ENCODE measurements at places on chromosomes 6 and 20.

- DNase-seq = no peak
These were observed 2.8 kb downstream of the SLC12A5 start for GRCh38 chr20:46031701-46032254.

DNA sequence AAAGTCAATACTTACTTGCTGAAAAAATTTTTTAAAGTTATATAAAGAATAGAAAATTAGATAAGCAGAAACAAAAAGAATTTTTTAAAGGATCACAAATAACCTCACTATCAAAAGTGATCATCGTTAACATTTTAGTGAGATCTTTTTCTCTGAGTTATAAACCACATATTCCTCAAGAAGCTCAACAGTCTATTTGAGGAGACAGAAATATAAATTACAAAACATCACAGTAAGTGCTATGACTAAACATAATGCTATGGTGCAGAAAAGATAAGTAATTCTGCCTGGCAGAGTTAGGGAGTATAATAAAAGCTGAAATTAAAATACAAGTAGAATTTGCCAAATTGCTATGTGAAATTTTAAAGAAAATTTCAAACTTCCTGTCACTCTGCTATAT is 226.7 kb downstream of the LMBRD1 start:
- no peak for DNase-seq

DNA sequence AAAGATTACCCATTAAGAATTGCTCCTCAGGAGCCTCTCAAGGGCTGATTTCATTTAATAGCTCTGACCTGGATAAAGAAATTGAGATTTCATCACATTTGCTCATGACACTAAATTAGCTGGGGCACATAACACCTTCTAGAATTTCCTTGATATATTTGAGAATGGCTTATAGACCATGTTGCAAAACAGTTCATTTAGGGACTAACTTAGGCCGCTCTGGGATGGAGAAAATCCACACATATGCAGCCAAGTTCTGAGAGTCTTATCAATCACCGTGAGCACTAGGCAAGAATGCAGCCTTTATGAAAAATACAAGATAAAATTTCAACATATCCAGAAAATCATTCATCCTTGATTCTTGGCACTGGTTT is 91.0 kb upstream of the MCHR2 start:
- no peak for DNase-seq

GRCh38 chr6:158207422-158207788 is 39.3 kb downstream of the GTF2H5 start:
- no peak for DNase-seq

DNA sequence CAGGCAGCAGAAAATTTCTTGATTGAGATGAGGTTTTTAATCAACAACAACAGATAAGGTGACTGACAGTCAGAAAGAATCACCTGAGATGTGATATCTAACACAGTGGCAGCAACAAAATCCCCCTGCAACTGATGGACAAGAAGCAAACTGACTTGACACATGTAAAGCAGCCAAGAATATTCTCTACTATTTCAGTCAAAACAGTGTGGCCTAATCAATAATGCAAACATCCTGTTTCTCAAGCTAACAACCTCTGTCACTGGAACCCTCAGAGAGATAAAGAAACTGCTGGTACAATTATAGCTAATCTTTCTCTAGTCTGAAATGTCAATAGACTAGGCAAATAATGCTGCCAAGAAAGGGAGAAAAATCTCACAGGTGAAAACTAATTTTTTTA is 4.6 kb upstream of the CGA start:
- DNase-seq = no peak

DNA sequence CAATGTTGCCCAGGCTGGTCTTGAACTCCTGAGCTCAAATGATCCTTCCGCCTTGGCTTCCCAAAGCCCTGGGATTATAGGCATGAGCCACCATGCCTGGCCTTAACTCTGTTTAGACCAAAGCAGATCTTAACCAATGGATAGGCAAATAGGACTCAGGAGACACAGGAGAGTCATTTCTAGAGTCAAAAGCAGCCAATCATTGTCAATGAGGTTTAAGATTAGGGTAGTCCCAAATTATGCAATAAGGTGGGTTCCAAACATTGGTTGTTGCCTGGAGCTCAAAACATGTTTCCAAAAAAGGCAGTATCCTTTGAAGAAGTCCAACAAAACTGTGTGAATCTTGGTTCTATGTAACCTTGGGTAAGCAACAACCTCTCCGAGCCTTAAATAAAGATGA is 95.7 kb upstream of the JARID2 start:
- no peak for DNase-seq

- no peak for DNase-seq
These were observed 222.0 kb upstream of the SYNCRIP start for GRCh38 chr6:85864453-85865401.

DNA sequence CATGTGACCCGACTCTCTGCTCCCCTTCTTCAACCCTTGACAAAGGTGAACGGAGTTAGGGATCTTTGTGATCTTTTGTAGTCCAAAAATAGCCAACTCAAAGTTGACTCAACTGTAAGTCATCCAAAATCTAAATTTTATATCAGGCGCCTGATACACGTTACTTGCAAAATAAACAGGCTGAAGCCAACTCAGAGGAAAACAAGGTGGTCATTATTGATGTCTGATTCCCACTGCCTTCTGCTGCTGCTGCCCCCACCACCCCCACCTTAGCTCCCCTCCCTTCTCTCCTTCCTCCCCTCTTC is 13.2 kb upstream of the RNF8 start:
- DNase-seq = no peak

DNA sequence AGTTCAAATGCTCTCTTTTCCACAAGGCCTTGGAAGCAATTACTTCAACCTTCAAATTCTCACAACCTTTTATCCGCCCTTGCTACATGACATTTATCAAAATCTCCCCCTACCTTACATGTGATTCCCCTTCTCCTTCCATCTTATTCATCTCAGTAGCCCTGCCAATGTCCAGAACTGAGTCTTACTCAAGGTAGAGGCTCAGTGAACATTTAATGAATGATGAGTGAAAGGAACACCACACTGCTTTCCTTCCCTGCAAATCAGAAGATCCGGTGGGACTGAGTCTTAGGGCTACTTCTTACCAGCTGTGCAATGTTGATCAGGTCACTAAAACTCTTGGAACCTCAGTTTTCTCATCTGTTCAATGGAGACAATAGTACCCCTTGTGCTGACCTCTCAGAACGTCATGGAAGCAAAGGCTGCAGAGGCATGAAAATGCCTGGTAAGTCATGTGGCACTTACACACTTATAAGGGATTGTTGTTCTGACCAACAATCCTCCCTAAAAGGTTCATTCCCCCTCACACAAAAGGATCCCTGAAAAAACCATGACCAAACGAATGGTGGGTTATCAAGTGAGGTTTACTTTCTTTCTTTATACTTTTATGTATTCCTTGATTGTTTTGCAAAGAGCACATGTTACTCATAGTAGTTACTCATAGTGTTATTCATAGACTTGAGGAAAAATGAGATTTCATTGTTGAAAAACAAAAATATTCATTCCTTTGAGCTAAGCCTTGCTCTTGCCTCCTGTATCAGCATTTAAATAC is 6.5 kb downstream of the MDGA1 start:
- DNase-seq = no peak

GRCh38 chr6:11392778-11393507 is 144.6 kb upstream of the TMEM170B start:
- DNase-seq = no peak

DNA sequence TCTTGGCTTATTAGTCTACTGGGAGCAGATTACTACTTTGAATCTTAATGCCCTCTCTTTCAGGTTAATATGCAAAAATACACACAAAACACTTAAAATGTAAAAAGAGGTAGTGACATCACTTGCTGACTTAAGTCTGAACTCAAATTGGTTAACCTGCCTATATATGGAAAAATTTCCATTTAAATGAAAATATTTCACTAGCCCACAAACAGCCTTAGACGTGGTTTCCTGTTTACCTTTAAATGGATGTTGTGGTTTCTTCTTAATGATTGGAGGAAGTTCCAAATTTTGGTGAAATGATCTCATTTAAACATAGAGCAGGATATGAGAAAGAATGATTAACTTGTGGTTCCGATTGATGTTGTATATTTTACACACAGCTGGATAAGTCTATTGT is 553.7 kb downstream of the CD109 start:
- DNase-seq = no peak

GRCh38 chr20:32969356-32970114 is 34.7 kb downstream of the SUN5 start:
- DNase-seq = no peak

- no peak for DNase-seq
These were observed 321.2 kb upstream of the ADGRB3 start for GRCh38 chr6:68313911-68314310.

GRCh38 chr6:33203443-33204164 is 851 bp upstream of the HSD17B8 start:
- no peak for DNase-seq

DNA sequence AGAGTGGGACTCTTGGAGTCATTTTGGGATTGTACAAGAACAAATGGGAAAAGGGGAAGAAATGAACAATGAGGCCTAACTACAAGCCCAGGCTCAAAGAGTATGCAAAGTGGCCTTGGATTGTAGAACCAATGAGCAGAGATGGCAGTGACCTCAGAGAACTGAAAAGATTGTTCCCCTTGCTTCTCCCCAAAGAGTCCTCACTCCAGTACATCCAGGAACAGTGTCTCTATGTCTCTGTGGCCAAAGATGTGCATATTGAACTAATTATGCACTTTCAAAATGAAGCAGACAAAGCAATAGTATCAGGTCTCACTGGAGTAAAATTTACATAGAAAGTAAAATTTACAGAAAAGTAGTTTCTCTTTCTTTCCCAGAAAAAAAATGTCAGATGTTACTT is 81.0 kb downstream of the SMLR1 start:
- DNase-seq = no peak

DNA sequence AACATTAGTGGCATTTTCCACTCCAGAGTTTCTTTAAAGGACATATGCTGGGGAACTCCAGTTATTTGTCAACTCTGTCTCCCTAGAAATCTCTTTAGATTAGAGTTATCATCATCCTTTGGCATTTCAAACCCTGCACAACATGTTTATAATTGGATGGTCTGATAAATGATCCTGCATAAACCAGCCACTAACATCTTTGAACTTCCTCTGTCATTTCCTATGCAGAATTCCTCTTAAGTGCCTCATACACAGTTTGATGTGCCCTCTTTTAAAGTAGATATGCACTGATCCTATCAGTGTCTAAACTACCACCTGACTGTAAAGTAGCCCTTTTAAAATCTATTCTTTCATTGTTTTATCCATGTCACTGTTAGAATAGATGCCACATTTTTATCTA is 306.3 kb upstream of the IRAK1BP1 start:
- DNase-seq = no peak

GRCh38 chr6:45493761-45494160 is 116.0 kb upstream of the SUPT3H start:
- no peak for DNase-seq

GRCh38 chr20:50020288-50020687 is 37.5 kb downstream of the SNAI1 start:
- DNase-seq = no peak

- DNase-seq = no peak
These were observed 21.2 kb upstream of the PYGB start for GRCh38 chr20:25226433-25227316.

DNA sequence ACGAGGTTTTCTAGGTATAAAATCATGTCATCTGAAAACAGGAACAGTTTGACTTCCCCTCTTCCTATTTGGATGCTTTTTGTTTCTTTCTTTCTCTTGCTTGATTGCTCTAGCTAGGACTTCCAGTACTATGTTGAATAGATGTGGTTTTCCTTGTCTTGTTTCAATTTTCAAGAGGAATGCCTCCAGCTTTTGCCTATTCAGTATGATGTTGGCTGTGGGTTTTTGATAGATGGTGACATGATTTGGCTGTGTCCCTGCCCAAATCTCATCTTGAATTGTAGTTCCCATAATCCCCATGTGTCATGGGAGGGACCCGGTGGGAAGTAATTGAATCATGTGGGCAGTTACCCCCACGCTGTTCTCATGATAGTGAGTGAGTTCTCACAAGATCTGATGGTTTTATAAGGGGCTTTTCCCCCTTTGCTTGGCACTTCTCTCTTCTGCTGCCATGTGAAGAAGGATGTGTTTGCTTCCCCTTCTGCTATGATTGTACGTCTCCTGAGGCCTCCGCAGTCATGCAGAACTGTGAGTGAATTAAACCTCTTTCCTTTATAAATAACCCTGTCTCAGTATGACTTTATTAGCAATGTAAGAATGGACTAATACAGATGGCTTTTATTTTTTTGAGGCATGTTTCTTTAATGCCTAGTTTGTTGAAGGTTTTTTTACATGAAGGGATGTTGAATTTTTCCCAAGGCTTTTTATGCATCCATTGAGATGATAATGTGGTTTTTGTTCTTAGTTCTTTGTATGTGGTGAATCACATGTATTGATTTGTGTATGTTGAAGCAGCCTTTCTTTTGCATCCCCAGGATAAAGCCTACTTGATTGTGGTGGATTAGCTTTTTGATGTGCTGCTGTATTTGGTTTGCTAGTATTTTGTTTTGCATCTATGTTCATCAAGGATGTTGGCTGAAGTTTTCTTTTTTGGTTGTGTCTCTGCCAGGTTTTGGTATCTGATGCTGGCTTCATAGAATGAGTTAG is 239.1 kb downstream of the THBS2 start:
- no peak for DNase-seq

DNA sequence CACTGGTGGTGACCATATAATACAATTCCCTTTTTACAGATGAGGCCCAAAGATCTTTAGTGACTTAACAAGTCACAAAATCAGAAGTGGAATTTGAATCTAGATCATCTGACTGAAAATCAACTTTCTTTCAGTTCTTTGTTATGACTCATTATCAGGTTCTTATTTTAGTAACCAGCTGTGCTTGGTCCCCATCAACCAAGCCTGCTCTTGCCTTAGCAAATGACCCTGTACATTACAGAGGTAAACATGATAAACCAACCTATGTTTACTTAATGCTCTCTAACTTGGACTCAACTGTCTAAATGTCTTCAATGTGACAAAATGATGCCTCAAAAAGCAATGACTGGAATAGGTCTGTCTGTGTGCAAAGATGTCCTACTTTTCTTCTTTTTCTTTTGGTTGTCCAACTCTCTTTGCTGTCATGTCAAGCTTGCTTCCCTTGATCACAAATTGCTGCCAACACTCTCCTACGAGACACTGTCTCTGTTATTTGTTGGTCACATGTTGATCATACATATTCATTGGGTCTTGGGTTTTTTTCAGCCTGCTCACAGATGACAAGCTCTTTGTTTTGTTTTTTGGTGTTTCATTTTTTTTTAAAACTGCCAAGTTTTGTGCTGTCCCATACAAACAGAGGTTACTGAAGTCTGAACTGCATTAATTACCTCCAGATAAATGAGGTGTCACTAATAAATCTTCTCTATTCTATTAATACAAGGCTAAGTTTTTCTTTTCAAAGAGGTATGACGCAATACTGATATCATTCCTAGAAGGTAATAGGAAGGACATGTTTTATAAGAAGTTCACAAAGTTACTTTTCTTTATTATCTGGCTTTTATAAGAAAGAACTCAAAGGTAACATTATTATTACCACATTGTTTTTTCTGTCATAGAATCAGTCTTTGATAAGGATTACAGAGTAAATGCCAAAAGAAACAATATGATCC is 62.2 kb upstream of the PLN start:
- DNase-seq = no peak

GRCh38 chr6:128870746-128871145 is 12.2 kb upstream of the LAMA2 start:
- no peak for DNase-seq

- no peak for DNase-seq
These were observed 85.2 kb downstream of the MDGA1 start for GRCh38 chr6:37612475-37612874.

GRCh38 chr6:91486200-91486599 is 899.3 kb upstream of the MAP3K7 start:
- no peak for DNase-seq

- DNase-seq = no peak
These were observed 817 bp downstream of the ME1 start for GRCh38 chr6:83429857-83430610.
